ENCODE measurements at places on chromosomes 1 and 21. TPM values are rescaled to one million over a fixed set of nuclear protein-coding genes. Genes with fewer than 3 reads are reported as not detected.

GRCh38 chr1:209158851-209159250 lies 424.7 kb upstream of the CAMK1G start:
- DNase-seq, result no peak
- no peak overlapping the region for H3K27ac ChIP-seq
- H3K4me1 ChIP-seq, result no peaks in the 10 kb centered on the region
- H3K36me3 ChIP-seq, result no peaks in the 10 kb centered on the region

DNA sequence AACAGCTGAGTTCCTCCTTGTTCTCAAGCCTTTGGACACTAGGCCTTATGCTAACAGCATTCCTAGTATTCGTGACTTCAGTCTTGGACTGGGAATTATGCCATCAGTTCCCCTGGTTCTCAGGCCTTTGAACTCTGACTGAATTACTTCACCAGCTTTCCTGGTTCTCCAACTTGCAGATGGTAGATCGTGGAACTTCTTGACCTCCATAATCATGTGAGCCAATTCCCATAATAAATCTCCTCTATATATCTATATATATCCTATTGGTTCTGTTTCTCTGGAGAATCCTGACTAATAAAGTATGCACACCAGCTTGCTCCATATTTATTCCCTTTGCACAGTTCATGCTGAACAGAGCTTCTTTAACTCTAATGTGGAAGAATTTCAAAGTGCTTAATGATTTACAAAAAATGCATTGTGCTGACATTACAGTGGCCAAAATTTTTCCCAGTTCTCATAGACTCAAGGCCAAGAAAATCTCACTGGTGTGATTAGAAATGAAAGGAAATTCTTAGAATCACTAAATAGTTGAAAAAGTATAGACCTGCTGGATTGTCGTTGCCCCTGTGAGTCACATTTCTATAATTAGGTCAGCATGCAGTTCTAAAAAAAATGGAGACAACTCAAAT lies 462.9 kb upstream of the ADAMTS5 start:
- H3K36me3 ChIP-seq, result no peaks in the 10 kb centered on the region
- no peak overlapping the region for H3K4me3 ChIP-seq
- DNase-seq, result no peak
- no peak overlapping the region for H3K27ac ChIP-seq
- H3K27me3 ChIP-seq, result no peaks in the 10 kb centered on the region

GRCh38 chr1:167194182-167194581 lies 26.5 kb upstream of the POU2F1 start:
- H3K27ac ChIP-seq, result no peak overlapping the region
- H3K36me3 ChIP-seq, result no peaks in the 10 kb centered on the region
- no peaks in the 10 kb centered on the region for H3K27me3 ChIP-seq

DNA sequence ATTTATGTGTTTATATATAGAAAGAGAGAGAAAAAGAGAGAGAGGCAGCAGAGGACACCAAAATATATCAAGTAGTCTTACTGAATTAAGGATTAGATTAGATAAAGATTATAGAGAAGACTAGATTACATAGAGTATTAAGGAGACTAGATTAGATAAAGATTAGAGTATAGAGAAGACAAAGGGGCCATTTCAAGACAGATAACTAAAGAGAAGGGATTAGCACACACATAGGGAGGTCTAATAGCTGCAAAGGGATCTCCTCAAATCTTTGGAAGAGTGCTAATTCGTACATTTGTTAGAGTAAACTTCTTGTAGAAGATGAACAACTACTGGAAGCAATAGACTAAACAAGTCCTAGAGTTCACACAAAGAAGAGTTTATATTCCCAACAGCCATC lies 34.2 kb downstream of the OR6Y1 start:
- H3K4me3 ChIP-seq, result no peak overlapping the region
- H3K27me3 ChIP-seq, result peaks cover 8% of the 10 kb centered on the region
- H3K27ac ChIP-seq, result no peak overlapping the region
- no peaks in the 10 kb centered on the region for H3K36me3 ChIP-seq
- H3K4me1 ChIP-seq, result no peaks in the 10 kb centered on the region

GRCh38 chr1:114043054-114043453 lies 63.8 kb downstream of the OLFML3 start:
- H3K4me1 ChIP-seq, result no peaks in the 10 kb centered on the region
- no peak overlapping the region for H3K4me3 ChIP-seq
- H3K27me3 ChIP-seq, result no peaks in the 10 kb centered on the region
- no peak for DNase-seq

DNA sequence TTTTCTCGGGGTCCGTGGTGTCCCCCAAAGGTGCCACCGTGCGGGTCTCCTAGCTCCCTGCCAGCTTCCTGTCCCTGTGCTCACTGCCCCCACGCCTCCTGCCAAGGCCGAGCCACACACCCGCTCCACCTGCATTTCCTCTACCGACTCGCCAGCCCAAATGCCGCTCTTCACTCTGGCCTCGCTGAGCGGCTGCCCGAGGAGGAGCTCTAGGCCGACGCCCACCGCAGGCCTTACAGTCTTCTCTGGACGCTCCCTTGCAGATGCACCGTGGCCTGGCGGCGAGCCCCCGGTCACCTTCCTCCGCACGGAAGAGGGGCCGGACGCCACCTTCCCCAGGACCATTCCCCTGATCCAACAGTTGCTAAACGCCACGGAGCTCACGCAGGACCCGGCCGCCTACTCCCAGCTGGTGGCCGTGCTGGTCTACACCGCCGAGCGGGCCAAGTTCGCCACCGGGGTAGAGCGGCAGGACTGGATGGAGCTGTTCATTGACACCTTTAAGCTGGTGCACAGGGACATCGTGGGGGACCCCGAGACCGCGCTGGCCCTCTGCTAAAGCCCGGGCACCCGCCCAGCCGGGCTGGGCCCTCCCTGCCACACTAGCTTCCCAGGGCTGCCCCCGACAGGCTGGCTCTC lies 26.3 kb downstream of the FTCD start:
- H3K36me3 ChIP-seq, result no peaks in the 10 kb centered on the region
- no peaks in the 10 kb centered on the region for H3K4me1 ChIP-seq
- H3K27me3 ChIP-seq, result no peaks in the 10 kb centered on the region
- H3K4me3 ChIP-seq, result no peak overlapping the region
- DNase-seq, result no peak

- no peak overlapping the region for H3K4me3 ChIP-seq
- H3K27me3 ChIP-seq, result no peaks in the 10 kb centered on the region
- no peaks in the 10 kb centered on the region for H3K4me1 ChIP-seq
- no peaks in the 10 kb centered on the region for H3K36me3 ChIP-seq
- H3K27ac ChIP-seq, result no peak overlapping the region
- DNase-seq, result no peak
These were observed 117.1 kb upstream of the DUSP10 start for GRCh38 chr1:221858818-221859611.

GRCh38 chr1:11792106-11792505 lies 13.7 kb downstream of the MTHFR start:
- no peaks in the 10 kb centered on the region for H3K4me1 ChIP-seq
- H3K36me3 ChIP-seq, result peaks cover 67% of the 10 kb centered on the region
- H3K27me3 ChIP-seq, result no peaks in the 10 kb centered on the region
- no peak overlapping the region for H3K4me3 ChIP-seq

DNA sequence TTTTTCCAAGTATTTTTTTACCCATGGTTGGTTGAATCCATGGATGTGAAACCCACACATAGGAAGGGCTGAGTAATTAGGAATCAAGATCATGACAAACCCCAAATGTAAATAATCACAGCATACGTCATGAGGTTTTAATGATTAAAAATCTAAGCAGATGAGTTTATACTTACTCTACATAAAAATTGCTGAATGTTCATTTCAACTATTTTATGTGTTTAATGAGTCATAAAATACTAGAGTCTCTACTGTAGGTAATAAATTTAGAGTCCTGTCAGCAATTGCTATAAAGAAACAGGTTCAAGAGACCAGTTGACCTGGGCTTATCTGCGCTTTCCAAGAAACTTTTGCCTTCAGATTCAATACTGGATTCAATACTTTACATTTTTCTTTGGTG lies 18.2 kb downstream of the CTH start:
- H3K4me3 ChIP-seq, result no peak overlapping the region
- no peaks in the 10 kb centered on the region for H3K4me1 ChIP-seq
- no peak for DNase-seq
- H3K36me3 ChIP-seq, result no peaks in the 10 kb centered on the region
- no peak overlapping the region for H3K27ac ChIP-seq

GRCh38 chr1:112146201-112146715 lies 156.8 kb upstream of the KCND3 start:
- no peaks in the 10 kb centered on the region for H3K4me1 ChIP-seq
- no peaks in the 10 kb centered on the region for H3K27me3 ChIP-seq
- DNase-seq, result no peak
- no peak overlapping the region for H3K27ac ChIP-seq

- H3K36me3 ChIP-seq, result peaks cover 4% of the 10 kb centered on the region
- no peak for DNase-seq
- H3K4me1 ChIP-seq, result peaks cover 18% of the 10 kb centered on the region
These were observed 1.7 kb downstream of the GABPB2 start for GRCh38 chr1:151072224-151072623.

DNA sequence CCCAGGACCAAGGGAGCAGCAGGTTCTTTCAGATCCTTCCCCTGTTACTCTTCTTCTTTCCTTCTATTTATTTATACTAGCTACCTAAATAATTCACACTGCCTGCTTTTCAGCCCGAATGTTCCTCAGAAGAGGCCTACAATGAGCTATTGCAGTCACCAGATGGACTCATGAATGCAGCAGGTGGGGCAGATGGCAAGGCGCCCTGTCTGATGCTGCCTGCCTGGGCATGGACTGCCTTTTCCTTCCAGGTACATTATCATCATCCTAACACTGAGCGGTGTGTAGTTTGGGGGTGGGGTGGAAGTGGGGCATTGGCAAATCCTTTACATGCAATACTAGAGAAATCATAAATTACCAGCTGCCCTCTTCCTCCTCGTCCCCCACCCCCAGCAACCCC lies 17.6 kb downstream of the ESRRG start:
- no peaks in the 10 kb centered on the region for H3K27me3 ChIP-seq
- H3K4me1 ChIP-seq, result no peaks in the 10 kb centered on the region
- no peaks in the 10 kb centered on the region for H3K36me3 ChIP-seq
- H3K27ac ChIP-seq, result no peak overlapping the region

- no peak for DNase-seq
- no peaks in the 10 kb centered on the region for H3K36me3 ChIP-seq
- no peaks in the 10 kb centered on the region for H3K4me1 ChIP-seq
- H3K27ac ChIP-seq, result no peak overlapping the region
- H3K27me3 ChIP-seq, result peaks cover 5% of the 10 kb centered on the region
These were observed 43.4 kb downstream of the WDR64 start for GRCh38 chr1:241695246-241696171.

GRCh38 chr1:156124557-156125483 lies 10.3 kb downstream of the LMNA start:
- peaks cover 25% of the 10 kb centered on the region for H3K4me1 ChIP-seq
- no peaks in the 10 kb centered on the region for H3K36me3 ChIP-seq
- H3K27me3 ChIP-seq, result no peaks in the 10 kb centered on the region
- peak; percentile 30 for DNase-seq
- no peak overlapping the region for H3K4me3 ChIP-seq
- no peak overlapping the region for H3K27ac ChIP-seq

- H3K27ac ChIP-seq, result no peak overlapping the region
- no peaks in the 10 kb centered on the region for H3K27me3 ChIP-seq
- H3K36me3 ChIP-seq, result no peaks in the 10 kb centered on the region
- no peaks in the 10 kb centered on the region for H3K4me1 ChIP-seq
- DNase-seq, result no peak
- H3K4me3 ChIP-seq, result no peak overlapping the region
These were observed 17.0 kb upstream of the GPR37L1 start for GRCh38 chr1:202105571-202106339.

GRCh38 chr21:35508139-35508888 lies 459.2 kb upstream of the RUNX1 start:
- H3K27ac ChIP-seq, result no peak overlapping the region
- H3K4me1 ChIP-seq, result peaks cover 11% of the 10 kb centered on the region
- no peak overlapping the region for H3K4me3 ChIP-seq
- H3K36me3 ChIP-seq, result no peaks in the 10 kb centered on the region

DNA sequence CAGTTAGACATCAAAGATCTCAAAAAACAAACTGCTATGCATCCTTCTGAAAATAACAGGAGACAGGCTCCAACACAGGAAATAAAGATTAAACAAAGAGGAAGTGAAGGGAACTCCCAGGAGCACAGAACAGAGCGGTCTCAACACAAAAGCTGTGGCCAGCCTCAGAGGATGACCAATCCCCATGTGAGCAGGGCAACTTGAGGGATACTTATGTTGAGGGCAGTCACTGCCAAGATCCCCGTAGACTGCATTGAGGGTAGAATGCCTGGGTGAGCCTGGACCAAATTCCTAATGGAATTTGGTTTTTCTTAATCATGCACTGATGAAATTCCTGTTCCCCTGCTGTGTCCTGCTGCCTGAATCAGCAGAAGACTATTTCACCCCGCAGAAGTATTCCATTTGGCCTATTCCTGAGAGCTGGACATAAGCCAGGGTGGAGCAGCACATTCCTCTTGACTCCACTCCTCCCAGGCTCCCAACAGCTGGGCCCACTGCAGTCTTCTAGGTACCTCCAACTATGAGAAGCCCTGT lies 49.0 kb downstream of the JAK1 start:
- H3K36me3 ChIP-seq, result peaks cover 2% of the 10 kb centered on the region
- H3K4me3 ChIP-seq, result no peak overlapping the region
- no peaks in the 10 kb centered on the region for H3K27me3 ChIP-seq
- peaks cover 58% of the 10 kb centered on the region for H3K4me1 ChIP-seq
- H3K27ac ChIP-seq, result no peak overlapping the region

DNA sequence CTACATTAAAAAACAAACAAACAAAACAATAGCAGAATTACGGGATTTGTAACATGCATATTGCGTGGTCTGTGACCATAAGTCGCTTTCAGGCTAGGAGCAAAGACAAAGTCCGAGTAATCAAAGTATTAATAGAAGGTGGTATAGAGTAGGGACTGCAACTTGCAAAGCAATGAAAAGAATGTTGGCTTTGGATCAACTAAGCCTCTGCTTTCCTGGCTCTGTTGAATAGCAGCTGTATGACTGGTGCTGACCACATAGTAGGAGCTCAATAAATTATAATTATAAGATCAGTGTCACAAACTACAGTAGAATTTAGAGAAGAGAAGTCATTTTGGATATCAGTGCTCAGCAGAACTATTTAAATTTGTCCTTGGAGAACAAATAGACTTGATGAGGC lies 586.4 kb downstream of the DPYD start:
- H3K36me3 ChIP-seq, result no peaks in the 10 kb centered on the region
- H3K4me3 ChIP-seq, result no peak overlapping the region
- DNase-seq, result no peak
- no peaks in the 10 kb centered on the region for H3K27me3 ChIP-seq
- no peak overlapping the region for H3K27ac ChIP-seq
- no peaks in the 10 kb centered on the region for H3K4me1 ChIP-seq

DNA sequence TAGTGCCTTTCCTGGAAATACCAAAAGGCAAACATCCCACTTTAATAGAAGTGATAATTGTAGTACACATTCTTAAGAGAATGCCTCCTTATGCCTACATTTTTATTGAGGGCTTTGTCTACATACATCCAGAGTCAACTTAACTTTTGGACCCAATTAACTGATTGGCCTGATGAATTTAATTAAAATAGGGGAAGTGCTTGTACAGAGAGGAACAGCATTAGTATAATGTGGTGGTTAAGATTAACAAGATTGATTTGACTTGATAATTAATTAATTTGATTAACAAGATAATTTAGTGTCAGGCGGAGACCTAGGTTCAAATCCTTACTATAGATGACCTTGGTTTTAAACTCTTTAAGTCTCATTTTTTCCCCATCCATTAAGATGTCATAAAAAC lies 111.4 kb downstream of the NFIA start:
- no peak overlapping the region for H3K27ac ChIP-seq
- peaks cover 2% of the 10 kb centered on the region for H3K27me3 ChIP-seq
- H3K4me1 ChIP-seq, result no peaks in the 10 kb centered on the region
- H3K4me3 ChIP-seq, result no peak overlapping the region
- DNase-seq, result no peak
- H3K36me3 ChIP-seq, result no peaks in the 10 kb centered on the region

The E2F2 gene
- total RNA-seq, result 1.2 TPM

The PDZK1IP1 gene
- not detected for total RNA-seq

The RPAP2 gene
- 31.6 TPM for total RNA-seq

The CYB561D1 gene
- total RNA-seq, result 29.0 TPM

The EPHA2 gene
- 0.46 TPM for total RNA-seq

The TNFRSF9 gene
- 0.44 TPM for total RNA-seq

The OR2L13 gene
- not detected for total RNA-seq

The PLEKHA6 gene
- 0.47 TPM for total RNA-seq

The MSTO1 gene
- total RNA-seq, result 113 TPM
